Eye (tissue), 1 donor: ENCODE measurements at places on chromosomes 16 and 17.

- DNase-seq = no peak
These were observed 9.9 kb downstream of the MCRIP1 start for GRCh38 chr17:81822996-81823819.

GRCh38 chr17:55487695-55488432 lies 23.4 kb downstream of the SMIM36 start:
- no peak for DNase-seq

DNA sequence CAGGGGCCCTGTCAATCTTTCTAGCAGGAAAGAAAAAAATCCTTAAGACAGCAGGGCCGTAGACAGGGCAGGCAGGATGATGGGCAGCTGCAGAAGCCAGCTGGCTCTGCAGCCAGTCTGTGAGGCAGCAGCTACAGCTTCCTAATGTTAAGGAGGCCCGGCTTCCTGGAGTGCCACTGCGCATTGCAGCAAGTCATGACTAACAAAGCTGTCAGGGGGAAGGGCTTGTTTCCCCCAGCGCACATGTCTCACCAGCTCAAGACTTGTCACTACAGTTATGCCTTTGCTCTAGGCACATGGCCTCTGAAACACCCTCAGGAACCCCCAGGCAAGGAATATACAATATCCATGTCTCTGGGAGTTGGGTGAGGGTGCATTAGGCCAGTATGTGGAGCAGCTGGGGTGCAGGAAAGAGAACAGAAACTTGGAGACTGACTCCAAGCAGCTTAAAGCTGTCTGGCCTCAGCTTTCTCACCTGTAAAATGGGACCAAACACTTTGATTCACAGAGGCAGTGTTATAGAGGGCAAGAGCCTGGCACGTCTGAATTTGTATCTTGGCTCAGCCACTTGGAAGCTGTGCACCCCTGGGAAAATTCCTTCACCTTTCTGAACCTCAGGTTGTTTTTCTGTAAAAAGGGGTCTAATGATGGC lies 220.0 kb downstream of the HAPSTR1 start:
- peak; percentile 67 for DNase-seq

- DNase-seq = no peak
These were observed 25.2 kb downstream of the TK2 start for GRCh38 chr16:66524601-66525164.

GRCh38 chr16:23068079-23068736 lies 81.0 kb downstream of the USP31 start:
- DNase-seq = no peak

GRCh38 chr16:81706327-81707295 lies 72.5 kb upstream of the PLCG2 start:
- no peak for DNase-seq

DNA sequence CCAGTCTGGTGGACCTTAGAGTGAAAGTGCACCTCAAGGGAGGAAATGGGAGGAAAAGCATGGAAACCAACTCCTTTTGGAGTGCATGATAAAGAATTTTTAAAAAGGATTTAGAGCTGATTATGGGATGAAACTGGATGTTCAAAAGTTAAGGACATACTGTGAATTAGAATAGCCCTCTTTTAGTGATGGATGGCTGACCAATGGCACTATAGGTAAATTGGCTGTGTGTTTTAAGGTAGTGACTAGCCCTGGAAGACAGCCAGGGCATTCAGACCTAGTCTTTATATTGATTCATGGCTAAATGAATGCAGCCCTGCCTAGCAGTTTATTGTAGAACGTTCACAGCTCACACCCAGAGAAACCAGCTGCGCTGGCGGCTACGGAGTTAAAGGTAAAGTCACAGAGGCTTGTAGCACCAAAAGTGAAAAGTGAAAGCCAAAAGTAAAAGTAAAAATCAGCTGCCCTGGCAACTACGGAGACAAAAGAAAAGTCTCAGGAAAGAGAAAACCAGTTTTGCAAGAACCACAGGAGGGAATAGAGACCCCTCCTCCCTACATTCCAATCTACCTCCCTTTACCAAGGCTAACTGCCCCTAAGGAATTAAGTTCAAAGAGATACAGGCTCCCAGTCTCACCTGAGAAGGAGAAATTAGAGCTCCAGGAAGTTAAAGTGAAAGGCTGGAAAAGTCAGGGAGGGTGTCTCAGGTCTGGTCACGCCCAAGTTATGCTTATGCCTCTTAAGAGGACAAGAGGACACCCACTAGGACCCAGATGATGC lies 21.8 kb downstream of the ACSM1 start:
- peak; percentile 48 for DNase-seq

GRCh38 chr16:87621976-87622713 lies 19.8 kb downstream of the JPH3 start:
- no peak for DNase-seq

DNA sequence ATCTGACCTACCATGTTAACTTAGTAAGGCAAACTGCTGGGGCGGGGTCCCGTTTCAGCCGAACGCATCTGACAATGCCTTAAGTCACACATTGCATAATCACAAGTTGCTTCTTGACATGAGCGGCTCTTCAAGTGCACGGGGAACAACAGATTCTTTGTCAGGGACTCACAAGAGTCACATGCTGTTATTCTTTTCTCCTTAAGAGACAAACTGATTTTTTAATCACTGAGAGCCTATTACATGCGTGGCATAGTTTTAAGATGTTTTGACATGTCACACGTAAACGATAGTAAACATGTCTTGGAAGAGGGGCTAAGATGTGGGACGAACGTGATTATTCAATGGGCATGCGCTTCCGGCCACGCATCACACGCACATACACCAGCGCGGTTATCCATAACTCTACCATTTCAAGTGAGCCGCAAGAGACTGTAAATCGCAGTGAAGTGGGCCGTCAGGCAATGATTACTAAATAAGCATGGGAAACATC lies 63.4 kb downstream of the ADCY9 start:
- no peak for DNase-seq

DNA sequence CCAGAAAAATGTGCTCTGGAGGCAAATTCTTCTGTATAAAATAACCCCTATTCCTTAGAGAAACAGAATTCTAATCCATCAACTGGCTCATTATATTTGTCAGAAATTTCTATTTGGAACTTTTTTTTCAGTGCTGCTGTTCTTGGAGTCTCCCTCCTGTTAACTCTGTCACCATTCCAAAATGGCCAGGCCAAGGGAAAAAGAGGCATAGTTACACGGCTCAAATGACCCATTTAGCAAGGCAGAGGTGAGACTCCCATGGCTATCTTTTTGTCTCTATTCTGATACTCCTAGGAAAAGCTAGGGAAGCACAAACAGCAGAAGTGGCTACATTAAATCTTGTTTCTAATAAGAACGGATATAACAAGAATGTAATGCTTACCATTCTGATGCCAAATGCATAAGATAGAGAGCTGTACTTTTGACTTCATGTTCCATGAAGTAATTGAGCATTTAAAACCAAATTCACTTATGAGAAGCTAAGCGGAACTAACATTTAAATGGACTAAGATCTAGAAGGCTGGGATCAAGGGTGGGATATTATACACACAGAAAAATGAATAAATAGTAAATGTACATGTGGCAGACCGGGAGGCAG lies 64.4 kb upstream of the CORO6 start:
- no peak for DNase-seq

- peak; percentile 53 for DNase-seq
These were observed 8.3 kb upstream of the LPCAT2 start for GRCh38 chr16:55500530-55501011.

DNA sequence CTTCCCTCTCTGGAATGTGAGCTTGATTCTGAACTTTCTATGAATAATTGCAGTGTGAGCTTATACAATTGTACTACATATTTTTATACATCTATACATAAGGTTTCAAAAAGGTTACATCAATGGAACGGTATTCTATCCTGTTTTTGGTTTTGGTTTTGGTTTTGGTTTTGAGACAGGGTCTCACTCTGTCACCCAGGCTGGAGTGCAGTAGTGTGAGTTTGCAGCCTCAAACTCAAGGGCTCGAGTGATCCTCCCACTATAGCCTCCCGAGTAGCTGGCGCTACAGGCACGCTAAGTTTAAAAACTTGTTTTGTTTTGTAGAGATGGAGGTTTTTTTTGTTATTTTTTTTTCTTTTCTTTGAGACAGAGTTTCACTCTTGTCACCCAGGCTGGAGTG lies 1.1 kb downstream of the CTRB1 start:
- DNase-seq = no peak

DNA sequence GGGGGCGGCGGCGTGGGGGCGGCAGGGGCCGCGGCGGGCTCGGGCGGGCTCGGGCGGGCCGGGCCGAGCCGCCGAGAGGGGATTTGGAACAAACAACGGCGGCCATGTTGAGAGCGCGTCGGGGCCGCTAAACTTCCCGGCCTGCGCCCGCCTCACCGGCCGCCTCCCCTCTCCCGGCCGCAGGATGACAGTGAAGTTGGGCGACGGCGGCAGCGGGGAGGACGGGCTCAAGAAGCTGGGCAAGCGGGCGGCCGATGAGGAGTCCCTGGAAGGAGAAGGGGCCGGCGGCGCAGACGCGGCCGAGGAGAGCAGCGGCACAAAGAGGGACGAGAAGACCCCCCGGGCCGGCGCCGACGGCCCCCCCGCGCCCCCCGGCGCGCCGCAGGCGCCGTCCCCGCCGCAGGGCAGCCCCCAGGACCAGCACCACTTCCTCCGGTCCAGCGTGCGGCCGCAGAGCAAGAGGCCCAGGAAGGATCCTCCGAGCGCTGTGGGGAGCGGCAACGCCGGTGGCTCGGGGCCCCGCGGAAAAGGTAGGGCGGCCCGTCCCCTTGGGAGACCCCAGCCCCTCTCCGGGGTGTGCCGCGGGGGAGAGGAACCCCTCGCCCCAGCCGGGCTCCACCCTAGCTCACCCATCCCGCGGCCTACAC lies 2.4 kb downstream of the CRAMP1 start:
- DNase-seq = peak; percentile 46

DNA sequence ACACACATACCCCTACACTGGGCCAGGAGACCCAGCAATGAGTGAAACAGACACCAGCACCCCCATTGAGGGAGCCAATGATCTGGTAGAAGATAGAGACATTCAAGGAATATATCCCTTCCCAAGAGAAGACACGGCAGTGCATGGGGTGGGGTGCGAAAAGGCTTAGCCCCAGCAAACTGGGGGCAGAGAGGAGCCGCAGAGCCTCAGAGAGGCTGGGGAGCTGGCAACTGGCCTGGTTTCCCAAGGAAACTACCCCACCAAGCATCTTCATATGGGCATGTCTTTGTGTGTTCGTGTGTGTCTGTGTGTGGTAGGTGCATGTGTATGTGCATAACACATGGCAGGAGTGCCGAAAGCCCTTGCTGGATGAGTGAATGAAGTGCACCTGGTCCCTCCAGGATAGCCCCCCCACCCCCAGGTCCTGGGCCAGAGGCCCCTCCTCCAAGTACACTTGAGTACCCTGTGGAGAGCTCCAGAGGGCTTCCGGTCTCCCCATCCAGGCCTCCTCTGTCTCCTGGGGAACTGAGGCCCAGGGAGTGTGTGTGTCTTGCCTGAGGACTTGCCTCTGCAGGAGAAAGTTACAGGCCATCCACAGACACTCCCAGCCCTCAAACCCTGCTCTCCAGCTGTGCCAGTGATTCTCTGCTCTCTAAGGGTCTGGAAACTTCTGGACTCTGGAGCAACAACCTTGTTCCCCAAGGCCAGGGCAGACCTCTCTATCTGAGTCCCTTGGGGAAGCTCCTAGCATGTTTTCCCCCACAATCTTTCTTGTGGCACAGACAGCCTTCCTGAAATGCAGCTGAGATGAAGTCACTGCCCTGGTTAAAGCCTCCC lies 15.9 kb downstream of the TBX2 start:
- DNase-seq = peak; percentile 15

GRCh38 chr16:65524997-65525396 lies 403.1 kb upstream of the CDH11 start:
- DNase-seq = peak; percentile 46

DNA sequence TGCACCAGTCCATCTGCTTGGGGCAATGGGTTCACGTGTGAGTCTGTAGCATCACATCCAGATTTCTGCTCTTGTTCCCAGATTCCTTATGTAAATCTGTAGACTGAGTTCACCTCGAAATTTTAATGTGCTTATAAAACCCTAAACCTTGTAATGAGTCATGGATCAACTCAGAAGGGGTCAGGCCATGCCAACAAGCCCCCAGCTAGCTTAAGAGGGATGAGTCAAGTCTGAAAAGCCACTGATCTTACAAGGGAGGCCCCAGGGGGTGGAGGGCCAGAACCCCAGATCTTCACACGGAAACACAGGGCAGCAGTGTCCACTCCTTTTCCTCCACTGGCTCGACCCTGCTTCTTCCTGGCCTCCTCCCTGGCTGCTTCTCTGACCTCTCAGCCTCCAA lies 399.1 kb upstream of the CDH5 start:
- no peak for DNase-seq

DNA sequence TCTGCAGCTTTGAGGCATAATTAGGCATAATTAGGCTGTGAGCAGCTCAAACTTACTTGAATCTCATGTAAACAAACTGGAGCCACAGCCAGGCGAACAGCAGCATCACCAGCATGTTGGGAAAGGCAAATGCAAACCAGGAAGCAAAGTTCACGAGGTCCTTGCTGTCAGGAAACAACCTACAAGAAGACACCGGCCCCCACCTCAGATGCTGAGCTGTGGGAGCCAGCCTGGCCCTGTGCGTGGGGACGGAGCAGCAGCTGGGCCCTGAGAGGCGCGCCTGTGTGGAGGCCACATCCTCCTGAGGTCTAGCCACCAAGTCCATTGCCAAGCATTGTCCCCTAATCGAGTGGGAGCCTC lies 12.2 kb downstream of the SLC13A5 start:
- no peak for DNase-seq

GRCh38 chr16:49749816-49750215 lies 106.1 kb downstream of the ZNF423 start:
- no peak for DNase-seq

GRCh38 chr17:48970224-48970623 lies 1.8 kb upstream of the GIP start:
- no peak for DNase-seq
